Renal cortex interstitium (tissue), 15 donors: ENCODE measurements at places on chromosomes 2 and 18.

GRCh38 chr2:14861181-14861580, 228.7 kb downstream of the LRATD1 start:
- no peak for DNase-seq

- no peak for DNase-seq
Measured at GRCh38 chr2:27587025-27587424, 4.2 kb downstream of the ZNF512 start.

- DNase-seq = no peak
Measured at GRCh38 chr2:161972866-161973265, 101.1 kb downstream of the DPP4 start.

- no peak for DNase-seq
Measured at GRCh38 chr2:960061-960736, 9.6 kb downstream of the SNTG2 start.
